NCI-H1105 (cell line): ENCODE measurements at places on chromosomes 1 and 21.

DNA sequence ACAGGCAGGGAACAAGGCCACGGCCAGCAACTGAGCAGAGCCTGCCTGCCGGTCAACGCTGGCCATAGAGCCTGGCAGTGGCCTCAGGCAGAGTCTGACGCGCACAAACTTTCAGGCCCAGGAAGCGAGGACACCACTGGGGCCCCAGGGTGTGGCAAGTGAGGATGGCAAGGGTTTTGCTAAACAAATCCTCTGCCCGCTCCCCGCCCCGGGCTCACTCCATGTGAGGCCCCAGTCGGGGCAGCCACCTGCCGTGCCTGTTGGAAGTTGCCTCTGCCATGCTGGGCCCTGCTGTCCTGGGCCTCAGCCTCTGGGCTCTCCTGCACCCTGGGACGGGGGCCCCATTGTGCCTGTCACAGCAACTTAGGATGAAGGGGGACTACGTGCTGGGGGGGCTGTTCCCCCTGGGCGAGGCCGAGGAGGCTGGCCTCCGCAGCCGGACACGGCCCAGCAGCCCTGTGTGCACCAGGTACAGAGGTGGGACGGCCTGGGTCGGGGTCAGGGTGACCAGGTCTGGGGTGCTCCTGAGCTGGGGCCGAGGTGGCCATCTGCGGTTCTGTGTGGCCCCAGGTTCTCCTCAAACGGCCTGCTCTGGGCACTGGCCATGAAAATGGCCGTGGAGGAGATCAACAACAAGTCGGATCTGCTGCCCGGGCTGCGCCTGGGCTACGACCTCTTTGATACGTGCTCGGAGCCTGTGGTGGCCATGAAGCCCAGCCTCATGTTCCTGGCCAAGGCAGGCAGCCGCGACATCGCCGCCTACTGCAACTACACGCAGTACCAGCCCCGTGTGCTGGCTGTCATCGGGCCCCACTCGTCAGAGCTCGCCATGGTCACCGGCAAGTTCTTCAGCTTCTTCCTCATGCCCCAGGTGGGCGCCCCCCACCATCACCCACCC lies at the start of gene TAS1R3:
Gene TAS1R3, plus strand, starts transcription at position 213 of the 898 bp plus-strand sequence. Its CDS starts 66 bp downstream, at position 279.
- peak; percentile 16 for DNase-seq

GRCh38 chr1:9112961-9113880 lies 15.7 kb downstream of the GPR157 start:
- DNase-seq, result no peak

DNA sequence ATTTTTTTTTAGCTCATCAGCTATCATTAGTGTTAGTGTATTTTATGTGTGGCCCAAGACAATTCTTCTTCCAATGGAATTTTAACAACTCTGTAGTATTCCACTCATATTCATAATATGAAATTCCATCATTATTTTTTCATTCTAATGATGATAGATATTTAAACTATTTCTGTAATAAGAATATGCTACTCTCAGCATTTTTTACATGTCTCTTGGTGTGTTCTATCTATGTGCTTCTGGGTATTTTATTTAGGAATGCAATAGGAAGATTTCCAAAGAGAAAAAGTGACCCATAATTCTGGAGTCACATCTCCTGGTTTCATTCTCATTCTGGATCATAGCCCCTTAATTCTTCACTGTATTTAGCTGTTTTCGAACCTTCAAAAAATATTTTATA lies 109.5 kb downstream of the LRRC53 start:
- DNase-seq, result no peak

DNA sequence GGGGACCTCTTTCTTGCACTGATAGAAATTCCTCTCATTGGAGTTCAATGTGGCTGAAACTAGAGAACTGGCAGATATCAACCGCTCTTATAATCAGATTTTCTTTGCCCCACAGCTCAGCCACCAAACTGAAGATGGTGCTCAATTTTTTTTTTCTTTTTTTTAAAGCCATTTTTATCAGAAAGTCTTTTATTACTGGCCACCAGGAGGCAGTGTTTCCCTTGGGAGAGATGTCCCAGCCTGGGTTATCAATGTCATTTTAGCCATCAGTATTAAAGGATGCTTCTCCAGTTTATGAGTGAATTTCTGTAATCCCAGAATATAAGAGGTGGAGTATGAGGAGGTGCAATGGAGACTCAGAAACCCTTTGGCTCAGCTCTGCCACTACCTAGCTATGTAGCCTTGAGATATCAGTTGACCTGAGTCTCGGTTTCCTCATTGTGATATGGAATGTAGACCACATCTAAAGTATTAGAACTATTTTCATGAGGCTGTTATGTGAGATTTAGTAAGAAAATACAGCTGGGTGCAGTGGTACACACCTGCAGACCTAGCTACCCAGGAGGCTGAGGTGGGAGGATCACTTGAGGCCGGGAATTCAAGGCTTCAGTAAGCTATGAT lies 27.6 kb downstream of the CD244 start:
- DNase-seq, result peak; percentile 51

- DNase-seq, result no peak
Measured at GRCh38 chr1:153550827-153551500, 1.9 kb upstream of the S100A3 start.

GRCh38 chr1:153262070-153262366 lies 2.5 kb downstream of the LORICRIN start:
- no peak for DNase-seq

GRCh38 chr1:15329104-15329820 lies 80.4 kb upstream of the EFHD2 start:
- no peak for DNase-seq

DNA sequence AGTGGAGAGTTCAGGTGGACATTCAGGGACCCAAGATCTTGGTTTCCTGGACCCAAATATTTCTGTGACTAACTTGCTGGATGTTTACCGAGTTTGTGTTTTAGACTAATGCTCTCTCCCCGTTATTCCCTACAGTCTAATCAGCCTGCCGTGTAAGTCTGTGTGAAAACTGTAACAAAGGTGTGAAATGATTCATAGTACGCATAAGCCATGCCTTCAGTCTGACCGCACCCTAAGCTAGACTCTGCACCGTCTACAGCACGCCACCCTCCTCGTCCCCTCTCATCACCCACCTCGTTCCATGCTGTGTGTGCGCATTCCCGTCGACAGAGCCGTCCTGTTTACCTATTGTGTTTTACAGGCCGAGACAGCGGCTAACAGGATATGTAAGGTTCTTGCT lies 50.5 kb downstream of the ACTN2 start:
- no peak for DNase-seq

- no peak for DNase-seq
Measured at GRCh38 chr1:20932437-20932977, 145.4 kb upstream of the HP1BP3 start.

GRCh38 chr1:23905461-23906025 lies 7.6 kb downstream of the CNR2 start:
- no peak for DNase-seq

DNA sequence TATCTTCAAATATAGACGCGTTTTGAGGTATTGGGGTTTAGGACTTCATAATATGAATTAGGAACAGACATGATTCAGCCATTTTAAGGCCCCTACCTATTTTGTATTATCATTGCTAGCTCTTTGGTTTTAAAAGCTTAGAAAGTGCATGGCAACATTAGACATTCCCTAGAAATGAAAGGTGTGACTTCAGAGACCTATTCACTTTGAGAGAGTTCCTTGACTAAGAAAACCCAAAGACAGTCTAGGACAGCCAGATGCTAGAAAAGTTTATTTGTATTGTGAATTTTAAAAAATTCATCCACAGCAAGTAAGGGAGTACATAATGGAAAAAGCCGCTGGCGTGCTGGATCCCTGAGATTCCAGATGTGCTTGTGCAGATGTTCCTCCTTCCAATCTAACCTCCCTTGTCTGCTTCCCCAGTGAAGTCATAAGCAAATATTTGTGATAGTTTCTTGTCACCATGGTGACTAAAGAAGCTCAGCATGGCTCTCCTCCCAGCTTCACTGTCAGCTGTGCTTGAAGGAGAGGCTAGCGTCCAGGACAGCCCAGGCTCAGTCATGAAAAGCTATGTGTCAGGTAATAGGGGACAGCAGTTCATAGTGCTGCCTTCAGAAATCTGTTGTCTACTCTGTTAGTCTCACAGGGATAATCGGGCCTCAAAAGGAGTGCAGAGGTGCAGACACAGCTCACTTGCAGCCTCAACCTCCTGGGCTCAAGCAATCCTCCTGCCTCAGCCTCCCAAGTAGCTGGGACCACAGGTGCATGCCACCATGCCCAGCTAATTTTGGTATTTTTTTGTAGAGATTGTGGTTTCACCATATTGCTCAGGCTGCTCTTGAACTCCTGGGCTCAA lies 34.8 kb downstream of the KPNA6 start:
- no peak for DNase-seq

DNA sequence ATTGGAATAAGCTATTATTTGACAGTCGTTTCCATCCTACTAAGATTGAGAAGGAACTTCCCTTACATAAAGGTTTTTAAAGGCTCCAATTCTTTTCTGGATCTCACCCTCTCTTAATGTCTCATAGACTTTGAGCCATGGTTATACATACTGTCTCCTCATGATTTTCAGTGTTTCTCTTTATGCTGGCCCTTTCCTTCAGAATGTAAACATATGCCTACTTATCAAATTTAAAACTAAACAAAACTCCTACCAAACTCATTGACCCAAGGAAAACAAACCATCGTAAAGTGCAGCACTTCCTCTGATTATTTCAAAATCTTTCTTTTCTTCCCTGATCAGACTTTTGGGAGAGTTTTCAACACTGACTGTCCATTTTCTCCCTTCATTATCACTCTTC lies 163.4 kb upstream of the DPYD start:
- DNase-seq, result no peak

DNA sequence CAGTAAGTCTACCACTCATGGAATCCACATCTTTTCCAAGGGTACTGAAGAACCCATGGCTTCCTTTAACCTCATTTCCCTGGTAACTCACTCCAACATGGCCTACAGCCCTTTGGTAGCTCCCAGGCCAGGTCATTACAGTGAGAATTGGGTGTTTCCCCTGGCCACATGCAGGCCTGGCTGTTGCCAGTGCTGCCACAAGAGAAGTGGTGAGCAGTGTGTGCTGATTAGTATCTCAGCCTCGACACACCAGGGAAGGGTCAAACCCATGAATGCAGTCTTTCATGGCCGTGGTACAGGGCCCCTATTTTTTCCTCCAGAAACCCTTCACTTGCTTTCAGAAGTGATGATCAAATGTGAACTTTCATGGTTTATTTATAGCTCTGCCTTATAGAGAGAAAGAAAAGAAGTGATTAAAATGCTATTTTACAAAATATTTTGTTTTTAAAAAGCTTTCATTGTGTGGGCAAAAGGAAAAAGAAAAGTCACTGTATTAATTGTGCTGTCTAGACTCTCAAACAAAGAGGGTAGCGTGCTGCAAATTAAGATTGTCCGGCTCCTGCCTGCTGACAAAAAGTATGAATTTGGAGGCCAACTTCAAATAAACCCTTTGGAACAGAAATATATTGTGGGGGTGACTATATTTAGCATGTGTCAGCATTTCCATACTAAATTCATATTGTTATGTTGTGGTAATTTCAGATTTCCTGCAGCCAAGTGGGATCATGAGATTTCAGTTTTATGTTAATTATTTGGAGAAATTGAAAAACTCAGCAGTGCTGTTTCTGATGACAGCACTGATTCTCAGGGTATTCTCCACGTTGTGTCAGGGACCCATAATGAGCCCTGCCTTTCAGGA lies 62.0 kb upstream of the HOOK1 start:
- DNase-seq, result no peak

- DNase-seq, result no peak
Measured at GRCh38 chr1:193767886-193768285, 581.5 kb upstream of the B3GALT2 start.

GRCh38 chr1:245045087-245045881 lies 109.5 kb upstream of the KIF26B start:
- no peak for DNase-seq

- no peak for DNase-seq
Measured at GRCh38 chr1:104463126-104463697, 713.5 kb downstream of the AMY1C start.

DNA sequence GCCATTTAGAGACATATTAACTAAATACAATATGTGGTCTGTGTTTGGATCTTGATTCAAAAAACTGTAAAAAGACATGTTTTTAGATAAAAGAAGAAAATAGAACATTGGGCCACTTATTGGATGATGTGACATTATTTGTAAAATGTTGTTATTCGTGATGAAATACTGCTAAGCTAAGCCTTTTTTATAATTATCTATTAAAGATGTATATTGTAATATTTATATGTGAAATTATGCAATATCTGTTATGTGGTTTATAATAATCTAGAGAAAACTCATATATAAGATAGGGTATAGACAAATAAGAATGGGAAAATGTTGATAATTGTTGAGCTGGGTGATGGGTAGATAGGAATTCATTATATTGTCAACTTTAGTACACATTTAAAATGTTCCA lies 82.0 kb upstream of the RGS1 start:
- DNase-seq, result no peak

- DNase-seq, result no peak
Measured at GRCh38 chr1:21317035-21317689, 26.9 kb upstream of the ECE1 start.

DNA sequence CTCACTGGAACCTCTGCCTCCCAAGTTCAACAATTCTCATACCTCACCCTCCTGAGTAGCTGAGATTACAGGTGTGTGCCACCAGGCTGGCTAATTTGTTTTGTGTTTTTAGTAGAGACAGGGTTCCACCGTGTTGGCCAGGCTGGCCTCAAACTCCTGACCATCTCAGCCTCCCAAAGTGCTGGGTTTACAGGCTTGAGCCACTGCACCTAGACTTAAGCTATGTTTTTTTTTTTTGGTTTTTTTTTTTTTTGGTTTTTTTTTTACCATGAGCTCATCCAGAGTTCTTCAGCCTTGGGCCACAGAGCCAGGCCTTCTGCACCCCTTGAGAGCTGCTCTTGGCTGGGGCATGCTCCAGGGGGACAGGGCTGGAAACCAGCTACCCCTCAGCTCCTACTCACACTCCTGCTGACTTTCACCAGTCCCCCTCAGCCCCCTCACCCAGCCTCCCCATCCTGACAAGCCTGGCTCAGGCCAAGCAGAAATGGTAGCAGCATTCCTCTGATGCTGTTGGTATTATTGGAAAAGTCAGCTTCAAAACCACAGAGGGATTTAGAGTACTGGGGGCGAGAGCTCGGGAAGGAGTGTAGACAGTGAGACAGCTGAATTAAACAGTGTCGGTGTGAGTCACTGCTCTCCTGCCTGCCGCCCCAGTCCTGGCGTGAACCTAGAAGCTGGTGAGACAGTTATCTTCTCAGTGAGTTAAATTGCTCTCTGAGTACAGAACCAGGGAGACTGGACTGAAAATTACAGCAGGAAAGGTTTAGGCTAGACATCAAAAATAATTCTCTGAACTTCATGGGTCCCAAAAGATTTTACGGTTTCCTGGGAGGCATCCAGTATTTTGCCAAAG lies 63.7 kb downstream of the NAV1 start:
- DNase-seq, result no peak
